ENCODE measurements at places on chromosomes 7 and 10. TPM values are rescaled to one million over a fixed set of nuclear protein-coding genes. Genes with fewer than 3 reads are reported as not detected.

Gene CDNF
- 3.0 TPM for total RNA-seq

Gene CACNA2D1
- 103 TPM for total RNA-seq

Gene MMP21
- total RNA-seq = 1.2 TPM

Gene SPDYE9
- total RNA-seq = not detected

Gene OGDHL
- total RNA-seq = 15.8 TPM

Gene DNAH11
- 2.7 TPM for total RNA-seq

Gene ABCA13
- total RNA-seq = 1.8 TPM

Gene GRM3
- 7.2 TPM for total RNA-seq

Gene MICALL2
- total RNA-seq = 8.5 TPM

Gene SEMA4G
- 6.6 TPM for total RNA-seq

Gene OR9A2
- not detected for total RNA-seq

All from camera-type eye (tissue), 1 donor.